ENCODE measurements at places on chromosomes 2 and 18.

DNA sequence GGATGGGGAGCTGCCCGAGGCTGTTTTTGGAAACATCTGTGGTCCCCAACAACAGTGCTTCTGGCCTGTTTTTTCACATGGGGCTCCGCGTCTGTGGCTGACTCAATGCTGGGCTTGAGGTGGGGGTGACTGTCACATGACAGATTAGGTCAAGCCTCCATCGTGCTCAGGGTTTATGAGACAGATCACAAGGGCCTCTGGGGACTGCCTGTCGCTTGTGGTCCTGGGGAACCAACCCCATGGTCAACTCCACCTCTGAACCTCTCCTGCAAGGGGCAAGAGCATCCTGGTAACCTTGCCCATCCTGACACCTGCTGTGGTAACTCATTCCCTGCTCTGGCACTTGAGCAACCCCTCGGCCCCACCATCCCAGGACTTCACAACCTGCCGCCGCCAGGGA lies 47.6 kb upstream of the SH3RF3 start:
- DNase-seq = no peak

GRCh38 chr2:71362447-71362846 lies 30.9 kb downstream of the ZNF638 start:
- no peak for DNase-seq

- no peak for DNase-seq
These were observed 42.7 kb upstream of the TGFA start for GRCh38 chr2:70596293-70596692.

DNA sequence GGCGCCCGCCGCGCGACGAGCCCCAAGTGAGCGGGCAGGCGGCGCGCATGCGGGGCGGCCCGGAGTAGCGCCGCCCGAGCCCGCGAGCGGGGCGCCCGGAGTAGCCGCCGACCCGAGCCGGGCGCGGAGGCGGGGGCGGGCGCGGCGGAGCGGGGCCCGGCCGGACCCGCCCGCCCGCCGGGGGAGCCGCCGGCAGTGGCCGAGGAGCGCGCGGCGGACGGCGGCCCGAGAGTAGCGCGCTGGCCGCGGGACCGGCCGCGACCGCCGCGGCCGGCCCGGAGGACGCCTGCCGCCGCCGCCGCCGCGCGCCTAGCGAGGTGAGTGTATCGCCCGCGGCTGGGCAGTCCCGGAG lies at the start of gene GALNT1:
Gene GALNT1 (plus strand): TSS at position 195 of the 352 bp plus-strand sequence. CDS start 72,923 bp downstream, outside the sequence.
- no peak for DNase-seq

GRCh38 chr2:14194233-14194632 lies 438.3 kb upstream of the LRATD1 start:
- no peak for DNase-seq

GRCh38 chr2:146312899-146313298 lies 1531.9 kb upstream of the ACVR2A start:
- DNase-seq = no peak

- DNase-seq = no peak
These were observed 15.3 kb downstream of the BUB1 start for GRCh38 chr2:110662560-110662959.

- no peak for DNase-seq
These were observed 133.9 kb upstream of the KLHL14 start for GRCh38 chr18:32906506-32907310.

GRCh38 chr18:55149994-55150393 lies 190.7 kb upstream of the CCDC68 start:
- DNase-seq = no peak

DNA sequence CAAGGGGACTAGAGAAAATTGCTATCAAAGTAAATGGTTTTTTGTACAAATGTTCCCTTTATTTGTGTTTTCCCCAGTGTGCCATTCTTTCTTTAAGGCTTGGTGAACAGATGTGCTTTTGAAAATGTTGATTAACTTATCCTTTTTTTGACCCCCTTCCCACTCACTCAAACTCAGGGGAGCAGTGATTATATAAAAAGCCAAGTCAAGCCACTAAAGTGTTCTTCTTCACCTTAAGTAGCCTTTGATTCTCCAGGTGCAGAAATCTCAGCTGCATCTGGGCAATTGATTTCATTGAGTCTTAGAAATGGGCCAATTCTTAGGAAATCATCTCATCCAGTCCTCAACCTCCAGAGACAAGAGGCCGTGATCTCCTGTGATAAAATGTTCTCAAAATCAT lies 107.6 kb downstream of the NRP2 start:
- DNase-seq = no peak

DNA sequence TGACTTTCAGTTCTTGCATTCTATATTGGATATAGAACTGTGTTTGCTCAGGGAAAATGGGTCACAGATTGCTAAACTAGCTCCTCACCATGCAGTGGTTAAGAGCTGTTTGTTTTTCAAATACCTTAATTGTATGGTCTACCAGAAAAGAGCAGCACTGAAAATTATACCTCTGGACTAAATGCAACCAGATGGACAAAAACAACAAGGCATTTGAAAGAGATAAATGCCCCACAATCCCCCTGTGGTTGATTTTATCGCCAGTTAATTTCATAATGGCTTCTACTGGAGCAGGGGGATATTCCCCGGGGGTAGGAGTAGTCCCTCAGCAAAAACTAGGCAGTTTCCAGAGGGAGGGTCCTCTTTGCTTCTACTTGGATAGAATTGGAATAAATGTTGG lies 267.9 kb upstream of the TNP1 start:
- DNase-seq = no peak

DNA sequence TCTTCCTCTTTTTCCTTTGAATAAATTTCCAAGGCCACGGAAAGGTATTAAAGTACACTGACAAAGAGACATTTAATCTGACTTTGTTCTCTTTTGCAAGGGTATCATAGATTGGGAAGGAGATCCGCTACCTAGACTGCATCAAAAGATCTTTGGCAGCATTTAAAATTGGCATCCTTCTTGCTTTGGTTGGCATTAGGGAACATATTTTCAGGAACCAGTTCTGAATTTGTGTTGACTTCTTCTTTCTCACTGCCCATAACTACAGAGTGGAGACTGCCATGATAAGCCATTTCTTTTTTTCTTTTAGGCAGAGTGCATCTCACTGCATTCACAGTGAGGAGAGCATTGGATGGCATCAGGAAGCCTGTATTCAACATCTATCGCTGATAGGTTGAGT lies 83.4 kb downstream of the DOCK10 start:
- DNase-seq = no peak

- DNase-seq = no peak
These were observed 11.2 kb downstream of the SLC66A2 start for GRCh38 chr18:79940126-79940813.

GRCh38 chr2:63465633-63466032 lies 122.6 kb downstream of the WDPCP start:
- no peak for DNase-seq

- no peak for DNase-seq
These were observed 111.1 kb downstream of the CDH2 start for GRCh38 chr18:28065793-28066186.

DNA sequence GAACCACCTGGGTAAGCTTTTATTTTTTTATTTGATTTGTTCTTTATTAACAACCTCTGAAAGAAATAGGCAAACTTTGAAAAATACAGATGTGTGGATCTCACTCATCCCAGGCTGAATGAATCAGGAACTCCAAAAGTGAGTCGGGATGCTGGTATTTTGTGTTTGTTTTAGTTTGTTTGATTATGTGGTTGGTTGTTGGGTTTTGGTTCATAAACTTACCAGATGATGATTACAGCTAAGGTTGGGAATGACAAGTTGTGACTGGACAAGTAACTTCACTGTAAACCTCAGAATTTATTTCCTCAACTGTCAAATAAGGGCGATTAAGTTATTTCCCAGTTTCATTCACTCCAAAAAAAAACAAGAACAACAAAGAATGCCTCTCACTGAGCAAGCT lies 80.5 kb upstream of the KIF5C start:
- no peak for DNase-seq

- no peak for DNase-seq
These were observed 11.6 kb downstream of the NOL10 start for GRCh38 chr2:10678225-10678624.

GRCh38 chr2:111652038-111652437 lies 232.0 kb downstream of the ANAPC1 start:
- DNase-seq = no peak

GRCh38 chr2:25146896-25147295 lies 21.5 kb downstream of the POMC start:
- no peak for DNase-seq

GRCh38 chr2:65164426-65164891 lies 34.6 kb upstream of the RAB1A start:
- DNase-seq = no peak

- DNase-seq = no peak
These were observed 167.6 kb downstream of the VWC2L start for GRCh38 chr2:214578442-214578841.

GRCh38 chr2:209441541-209441940 lies 17.7 kb downstream of the MAP2 start:
- no peak for DNase-seq

DNA sequence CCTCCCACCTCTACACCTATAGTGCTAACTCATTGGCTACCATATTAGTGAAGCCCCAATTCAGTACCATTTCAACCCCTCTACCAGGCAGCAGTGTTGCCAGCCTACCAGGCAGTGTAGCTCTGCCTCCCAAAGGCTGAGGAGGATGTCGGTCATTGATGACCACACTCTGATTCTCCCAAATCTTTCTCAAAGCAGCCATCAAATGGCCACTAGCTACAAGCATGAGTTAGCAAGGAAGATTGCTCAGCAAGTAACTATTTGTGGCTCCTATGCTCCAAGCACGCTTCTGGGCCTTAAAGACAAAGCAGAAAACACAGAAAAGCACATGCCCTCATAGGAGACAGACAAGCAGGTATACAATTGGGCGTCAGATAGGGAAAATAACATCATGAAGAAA lies 42.7 kb upstream of the AFF3 start:
- no peak for DNase-seq

GRCh38 chr2:12106440-12107080 lies 360.1 kb downstream of the LPIN1 start:
- peak; percentile 6 for DNase-seq

DNA sequence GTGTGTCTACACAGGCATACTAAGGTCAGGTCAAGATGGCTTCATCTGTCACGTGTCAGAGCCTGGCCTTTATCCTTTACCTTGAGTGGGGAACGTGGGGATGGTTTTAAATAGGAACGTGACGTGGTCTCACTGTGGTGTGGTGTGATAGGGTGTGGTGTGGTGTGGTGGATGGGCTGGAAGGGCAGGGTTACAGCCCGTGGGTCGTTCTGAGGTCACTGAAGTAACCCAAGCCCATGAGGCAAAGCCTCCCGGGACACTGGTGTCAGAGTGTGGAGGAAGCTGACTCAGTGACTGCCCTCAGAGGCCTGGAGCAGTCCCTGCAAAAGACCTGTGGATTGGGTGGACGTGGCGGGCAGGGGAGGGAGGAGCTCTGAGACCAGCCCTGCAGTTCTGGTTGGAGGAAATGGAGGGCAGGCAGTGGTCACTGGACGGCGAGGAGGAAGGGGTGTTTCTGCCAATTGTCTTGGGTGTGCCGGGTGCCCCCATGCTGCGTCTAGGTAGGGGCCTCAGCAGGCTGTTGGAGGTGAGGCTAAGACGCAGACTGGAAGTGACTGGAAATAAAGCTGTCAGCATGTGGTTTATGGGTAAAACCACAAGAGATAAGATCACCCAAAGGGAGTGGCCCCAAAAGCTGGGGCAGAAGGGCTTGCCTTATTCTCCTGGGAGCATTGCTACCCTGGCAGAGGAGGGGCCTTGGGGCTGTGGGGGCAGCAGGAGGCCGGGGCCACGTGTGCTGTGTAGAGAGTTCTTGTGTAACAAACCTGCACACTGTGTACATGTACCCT lies 84.8 kb downstream of the SH3RF3 start:
- DNase-seq = peak; percentile 41

- no peak for DNase-seq
These were observed 253.6 kb downstream of the SOX11 start for GRCh38 chr2:5945742-5946141.

DNA sequence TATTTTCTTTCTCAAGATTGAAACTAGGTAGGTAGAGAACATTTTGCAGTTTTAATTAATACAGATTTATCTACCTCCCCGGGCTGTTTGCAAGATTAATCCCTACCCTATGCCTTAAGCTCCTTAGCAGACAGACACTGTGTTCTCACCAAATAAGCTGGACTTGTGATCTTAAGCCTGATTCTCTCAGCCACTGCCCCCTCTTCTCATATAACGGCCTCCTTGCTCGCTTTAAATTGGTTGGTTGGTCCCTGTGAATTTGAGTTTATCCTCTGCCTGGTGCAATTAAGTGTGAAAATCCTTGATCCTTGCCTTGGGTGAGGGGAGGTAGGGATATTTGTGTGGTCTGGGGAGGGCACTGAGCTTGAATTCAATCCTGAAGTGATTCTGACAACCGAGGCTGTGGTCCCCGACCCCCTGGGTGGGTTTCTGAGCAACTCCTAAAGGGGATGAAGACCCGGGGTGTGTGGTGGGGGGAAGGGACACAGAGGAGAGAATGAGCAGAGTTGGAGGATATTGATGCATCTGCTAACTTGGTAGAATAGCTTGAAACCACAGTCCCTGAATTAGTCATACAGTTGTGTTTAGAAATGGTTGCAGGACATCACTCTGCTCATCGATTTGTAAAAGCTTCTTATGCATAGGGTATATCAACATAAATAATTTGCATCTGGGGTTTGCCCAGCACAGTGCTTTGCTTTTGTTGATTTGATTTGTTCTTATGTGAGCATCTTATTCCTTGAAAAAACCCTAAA lies 36.9 kb upstream of the NCKAP5 start:
- no peak for DNase-seq

- DNase-seq = no peak
These were observed 111.5 kb upstream of the COPS8 start for GRCh38 chr2:236974148-236974547.

- DNase-seq = no peak
These were observed 311.7 kb upstream of the PKDCC start for GRCh38 chr2:41736105-41736567.

DNA sequence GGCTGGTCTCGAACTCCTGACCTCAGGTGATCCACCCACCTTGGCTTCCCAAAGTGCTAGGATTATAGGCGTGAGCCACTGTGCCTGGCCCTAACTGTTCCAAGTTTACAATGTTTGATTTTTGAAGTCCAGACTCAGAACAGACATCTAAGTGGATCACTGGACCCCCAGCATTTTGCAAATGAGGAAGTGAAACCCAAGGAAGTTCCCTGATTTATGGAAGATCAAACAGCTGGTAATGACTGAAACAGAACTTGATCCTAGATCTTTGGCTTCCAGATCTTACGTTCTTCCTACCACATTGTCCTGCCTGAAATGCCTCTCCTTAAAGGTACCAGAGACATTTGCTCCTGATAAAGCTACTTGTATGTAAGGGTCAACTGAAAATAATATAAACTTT lies 58.3 kb upstream of the NCOA1 start:
- DNase-seq = no peak

DNA sequence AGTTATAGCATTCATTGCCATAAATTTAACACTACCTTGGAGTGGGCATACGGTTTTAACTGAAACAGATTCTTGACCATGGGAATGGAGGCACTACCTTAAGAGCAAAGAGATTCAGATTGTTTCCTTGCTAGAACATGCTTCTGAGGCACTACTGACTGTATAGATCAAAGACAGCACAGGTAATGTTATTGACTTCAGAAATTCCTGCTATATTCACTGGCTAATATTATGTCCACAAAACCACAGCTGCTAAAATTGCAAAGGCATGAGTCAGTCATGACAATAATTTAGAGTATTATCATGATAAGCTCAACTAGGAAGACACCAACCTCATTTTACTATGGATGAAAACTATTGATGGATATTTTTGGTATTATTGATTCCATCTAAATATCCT lies 39.4 kb downstream of the SLC8A1 start:
- no peak for DNase-seq

Data from stimulated activated naive CD4-positive, alpha-beta T cell treated with Interleukin-2 at 50 U/mL for 16 hours (primary cell).